ENCODE measurements at places on chromosomes 1 and 21.

DNA sequence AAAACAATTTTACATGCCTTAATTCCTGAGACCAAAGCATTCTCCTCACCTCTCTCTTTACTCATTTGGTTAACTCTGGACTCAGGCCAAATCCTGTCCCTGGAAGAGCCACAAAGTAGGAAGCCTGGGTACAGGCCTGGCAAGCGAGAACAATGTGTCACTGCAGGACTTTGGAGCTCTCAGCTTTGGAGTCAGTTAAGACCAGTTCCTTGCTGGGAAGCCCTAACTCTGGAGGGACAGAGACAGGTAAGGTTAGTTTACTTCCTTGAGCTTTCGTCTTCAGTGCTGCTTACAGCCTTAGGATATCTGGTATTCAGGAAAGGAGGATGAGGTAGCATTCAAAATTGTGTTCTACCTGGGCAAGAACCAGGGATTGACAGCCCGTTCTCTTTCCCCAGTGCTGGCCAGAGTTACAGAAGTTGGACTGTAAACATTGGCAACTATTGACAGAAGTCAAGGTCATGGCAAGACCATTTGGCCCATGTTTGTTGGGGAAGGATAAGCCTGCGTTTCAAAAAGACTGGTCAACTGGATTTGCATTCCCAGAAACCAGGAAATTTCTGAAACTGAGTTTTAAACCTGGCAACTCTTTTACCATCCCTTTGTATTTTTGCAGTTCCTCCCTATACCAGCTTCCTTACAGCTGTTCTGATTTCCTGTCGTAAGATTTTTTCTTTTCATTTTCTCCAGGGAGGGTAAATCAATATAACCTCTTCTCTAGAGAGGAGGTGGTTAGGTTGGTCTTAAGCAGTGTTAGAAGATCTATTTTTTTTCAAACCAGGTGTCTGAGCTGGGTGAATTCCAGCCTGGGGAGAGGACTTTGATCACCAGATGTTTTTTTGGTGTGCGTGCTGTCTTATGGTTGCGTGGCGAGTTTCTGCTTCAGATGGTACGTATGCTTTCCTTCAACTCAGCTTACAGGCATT is at the start of gene C4BPB:
TSS of gene C4BPB (plus strand) at position 160 of the 926 bp plus-strand sequence. CDS start at position 832, 672 bp downstream.
- no peak for DNase-seq

- DNase-seq = no peak
Observed at GRCh38 chr1:193113258-193113991, 8.2 kb upstream of the GLRX2 start.

DNA sequence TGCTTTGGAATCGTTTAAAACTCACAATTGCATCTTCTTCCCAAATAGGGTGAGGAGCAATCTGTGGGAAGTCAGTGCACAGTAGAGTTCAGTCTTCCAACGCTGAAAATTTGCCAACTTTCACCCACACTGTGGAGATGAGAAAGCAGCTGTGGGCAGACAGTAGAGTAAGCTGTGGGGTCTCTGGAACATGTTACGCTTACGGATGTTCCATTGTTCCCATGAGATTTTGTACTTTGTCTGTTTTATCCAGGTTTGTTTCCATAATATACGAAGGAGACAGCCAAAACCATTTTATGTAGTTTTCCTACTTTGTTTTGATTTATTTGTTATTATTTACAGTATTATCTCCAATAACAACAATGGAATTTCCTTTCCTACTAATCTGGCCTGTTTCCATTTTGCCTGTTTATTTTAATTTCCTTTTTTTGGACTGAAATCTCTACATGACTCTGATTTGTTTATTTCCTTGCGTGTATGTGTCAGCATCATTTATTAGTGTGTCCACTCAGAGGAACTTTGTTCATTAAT is 65.1 kb upstream of the RGL1 start:
- peak; percentile 36 for DNase-seq

DNA sequence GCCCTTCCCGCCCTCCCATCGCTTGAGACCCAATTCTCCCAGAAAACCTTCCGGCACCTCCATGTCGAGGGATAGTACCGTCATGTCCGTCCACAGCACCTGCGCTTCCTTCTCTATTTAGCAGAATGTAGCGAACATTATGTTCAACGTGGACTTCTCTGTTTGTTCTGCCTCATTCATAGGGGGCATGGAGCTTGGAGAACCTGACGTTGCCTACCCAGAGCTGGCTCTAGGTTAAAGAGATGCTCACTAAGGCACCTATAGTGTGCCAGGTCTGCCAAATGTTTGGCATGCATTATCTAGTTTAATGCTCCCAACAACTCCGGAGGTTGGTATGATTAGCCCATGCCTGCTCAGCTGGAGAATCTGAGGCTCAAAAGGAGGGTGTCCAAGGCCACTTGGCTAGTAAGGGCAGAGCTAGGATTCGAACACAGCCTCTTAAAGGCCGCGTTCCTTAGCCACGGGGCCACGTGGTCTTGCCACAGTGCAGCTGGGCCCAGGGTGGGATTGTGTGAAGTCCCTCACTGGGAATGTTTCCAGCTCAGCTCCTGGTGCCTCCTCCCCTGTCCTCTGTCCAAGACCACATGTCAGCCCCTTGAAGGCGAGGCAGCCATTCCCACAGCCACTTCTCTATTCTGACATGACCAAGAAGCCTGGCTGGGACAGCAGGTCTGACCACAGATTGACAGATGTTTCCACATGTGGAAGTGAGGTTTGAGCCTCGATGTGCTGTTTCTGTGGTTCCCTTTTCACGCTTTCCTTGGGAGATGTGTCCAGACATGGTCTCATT is 57.8 kb downstream of the RUNX3 start:
- DNase-seq = no peak

DNA sequence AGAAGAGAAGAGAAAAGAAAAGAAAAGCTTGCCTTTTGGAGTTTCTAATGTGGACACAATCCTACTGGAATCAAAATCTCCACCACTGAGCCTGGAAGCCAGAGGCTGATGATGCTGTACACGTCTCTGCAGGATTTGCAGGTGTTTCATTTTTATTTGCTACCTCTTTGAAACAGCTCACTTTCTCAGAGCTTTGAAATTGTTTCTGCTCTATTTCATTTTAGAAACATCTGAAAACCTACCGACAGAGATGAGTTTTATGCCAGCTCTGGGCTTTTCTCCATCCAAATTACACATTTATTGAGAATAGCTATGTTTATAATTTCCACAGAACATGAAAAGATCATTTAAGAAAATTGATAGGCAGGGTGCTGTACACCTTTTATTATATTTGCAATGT is 46.2 kb downstream of the URB2 start:
- DNase-seq = no peak

GRCh38 chr1:162224267-162224666 is 152.4 kb downstream of the SPATA46 start:
- no peak for DNase-seq

DNA sequence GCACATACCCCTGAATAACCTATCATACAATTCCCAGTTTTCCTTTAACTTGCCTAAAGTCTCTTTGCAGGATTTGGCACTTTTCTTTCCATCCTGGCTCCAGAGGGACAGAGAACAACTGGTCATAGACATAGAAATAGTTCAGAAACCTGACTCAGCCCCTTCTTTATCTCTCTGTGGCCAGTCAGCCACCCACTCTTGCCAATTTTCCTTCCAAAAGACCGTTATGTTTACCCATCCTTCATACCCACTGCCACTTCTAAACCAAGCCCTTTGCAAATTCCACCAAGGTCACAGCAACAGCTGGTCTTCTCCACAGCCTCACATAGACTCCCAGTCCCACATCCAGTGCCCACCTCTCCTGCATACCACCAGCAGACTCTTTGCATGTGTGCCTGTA is 127.2 kb upstream of the FGGY start:
- DNase-seq = no peak

GRCh38 chr1:23470282-23471070 is 13.5 kb downstream of the ASAP3 start:
- peak; percentile 86 for DNase-seq

DNA sequence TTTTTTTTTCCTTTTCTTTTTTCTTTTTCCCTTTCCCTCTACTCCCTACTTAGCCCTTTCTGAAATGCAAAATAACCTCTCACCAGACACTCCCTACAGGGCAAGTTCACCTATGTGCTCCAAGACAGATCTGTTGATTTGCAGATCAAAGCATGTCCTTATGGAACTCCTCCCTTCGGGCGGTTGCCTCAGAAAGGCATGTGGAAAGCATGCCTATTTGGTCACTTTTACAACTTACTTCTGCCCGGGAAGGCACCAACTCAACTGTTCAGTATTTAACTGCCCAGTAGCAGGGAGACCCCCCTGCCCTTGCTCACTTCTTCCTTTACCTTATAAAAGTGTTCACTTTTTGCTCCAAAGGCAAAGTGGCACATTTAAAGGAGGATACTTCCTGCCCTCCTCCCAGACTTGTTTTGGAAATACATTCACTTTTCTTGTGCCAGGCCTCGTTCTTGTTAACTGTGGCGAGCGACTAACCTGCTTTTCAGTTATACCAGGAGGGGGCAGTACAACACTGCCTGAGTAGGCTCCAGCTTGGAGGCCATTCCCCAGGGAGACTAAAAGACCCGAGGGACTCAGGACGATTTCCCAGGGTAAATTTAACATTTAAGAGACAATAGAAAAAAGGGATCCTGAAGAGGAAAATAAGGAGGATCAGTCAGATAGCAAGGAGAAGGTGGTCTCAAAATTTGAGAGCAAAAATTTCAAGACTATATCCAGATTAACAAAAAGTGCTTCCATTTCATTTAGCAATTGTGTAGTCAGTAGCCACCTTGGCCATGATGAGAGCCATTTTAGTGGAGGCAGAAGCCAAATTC is 12.3 kb upstream of the SLAMF7 start:
- no peak for DNase-seq

DNA sequence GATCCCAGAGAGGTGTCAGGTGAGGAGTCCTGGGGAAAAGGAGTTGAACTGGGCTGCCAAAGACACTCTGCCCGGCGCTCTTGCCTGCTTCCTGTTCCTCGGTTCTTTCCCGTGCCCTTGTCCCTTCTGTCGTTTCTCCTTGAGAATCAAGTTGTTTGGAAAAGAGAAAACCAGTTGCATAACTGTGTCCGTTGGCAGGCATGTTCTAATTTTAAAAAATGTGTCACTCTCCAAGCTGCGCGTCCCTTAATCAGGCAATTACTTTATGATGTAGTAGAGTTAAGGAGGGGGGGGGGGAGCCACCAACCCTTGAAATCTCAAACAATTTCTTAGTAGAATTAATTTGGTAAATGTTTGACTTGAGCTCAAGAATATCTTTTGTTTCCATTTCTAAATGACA is 105.9 kb upstream of the IGSF21 start:
- DNase-seq = no peak

- DNase-seq = no peak
Observed at GRCh38 chr1:236338096-236338495, 56.0 kb upstream of the EDARADD start.

- DNase-seq = no peak
Observed at GRCh38 chr1:213393860-213394259, 342.8 kb downstream of the RPS6KC1 start.

DNA sequence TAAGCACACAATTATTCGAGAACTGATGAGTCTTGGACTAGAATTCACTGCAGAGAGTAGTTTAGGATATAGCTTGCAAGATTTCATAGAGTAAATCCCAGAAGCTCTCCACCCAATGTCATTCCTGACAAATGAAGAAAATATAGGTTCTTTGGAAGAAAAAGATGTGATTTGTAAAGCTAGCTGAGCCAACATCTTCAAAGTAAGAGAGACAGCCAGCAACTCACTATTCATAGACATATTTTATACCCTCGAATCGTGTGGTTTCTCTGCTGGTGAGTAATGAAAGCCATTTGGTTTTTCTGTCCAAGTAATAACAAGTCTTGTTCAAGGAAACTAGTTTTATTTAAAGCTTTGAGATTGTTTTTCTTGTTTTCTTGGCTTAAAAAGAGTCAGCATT is 165.7 kb upstream of the SYT6 start:
- no peak for DNase-seq

- DNase-seq = no peak
Observed at GRCh38 chr1:187027253-187027652, 198.5 kb downstream of the PLA2G4A start.

GRCh38 chr1:237146241-237146640 is 104.3 kb downstream of the RYR2 start:
- DNase-seq = no peak

DNA sequence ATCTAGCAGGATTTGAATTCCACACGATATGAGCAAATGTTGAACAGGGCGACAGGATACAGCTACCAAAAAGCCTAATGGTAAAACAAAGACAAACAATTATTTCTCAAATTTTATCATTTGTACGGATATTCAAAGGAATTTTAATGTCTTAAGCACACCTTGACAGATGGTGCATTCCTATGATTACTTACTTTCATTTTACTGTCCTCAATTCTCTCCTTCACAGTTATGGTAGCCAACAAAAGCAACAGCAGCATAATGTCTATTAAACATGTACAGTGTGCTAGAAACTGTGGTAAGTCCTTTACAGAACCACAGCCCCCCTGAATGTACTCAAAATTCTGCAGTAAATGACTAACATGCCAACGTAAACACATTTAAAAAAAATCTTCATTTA is 365.8 kb downstream of the SMYD3 start:
- DNase-seq = no peak

DNA sequence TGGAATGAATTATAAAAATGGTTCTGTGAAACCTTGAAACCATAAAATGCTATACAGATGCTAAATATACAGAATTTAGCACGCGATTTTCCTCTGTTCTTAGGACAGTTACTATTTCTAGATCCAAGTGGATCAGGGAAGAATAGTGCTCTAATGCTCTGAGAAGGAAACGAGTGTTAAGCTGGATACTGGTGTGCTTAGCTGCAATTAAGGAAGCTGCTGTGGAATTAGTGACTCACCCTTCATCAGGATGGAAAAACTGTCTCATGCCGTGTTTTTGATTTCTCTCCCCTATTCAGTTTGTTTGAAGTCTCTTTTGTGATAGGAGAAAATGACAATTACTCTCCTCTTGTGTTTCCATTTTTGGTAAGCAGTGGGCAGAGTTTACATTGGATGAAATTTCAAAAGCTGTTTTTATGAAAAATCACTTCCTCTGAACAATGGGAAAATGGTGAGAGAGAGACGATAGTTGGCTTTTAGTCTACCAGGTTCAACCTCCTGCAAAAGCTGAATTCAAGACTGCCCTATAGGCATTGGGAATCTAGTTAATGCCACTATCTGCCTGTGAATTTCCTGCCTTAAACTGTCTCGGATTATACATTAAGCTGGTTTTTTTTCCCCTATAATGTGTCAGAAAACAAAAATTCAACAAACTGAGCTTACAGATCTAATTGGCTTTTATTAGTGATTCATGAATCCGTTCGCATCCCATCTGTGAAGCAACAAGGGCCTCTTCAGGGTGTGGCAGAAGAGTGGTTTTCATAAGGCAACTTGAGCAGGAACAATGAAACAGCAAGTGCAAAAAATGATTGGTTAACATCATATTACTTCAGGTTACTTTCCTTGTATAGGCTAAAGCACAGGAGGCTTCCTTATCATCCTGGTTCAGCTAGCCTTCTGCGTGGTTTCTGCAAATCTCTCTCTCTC is 179.8 kb downstream of the ST6GALNAC3 start:
- no peak for DNase-seq

All from left hindlimb (tissue), 1 donor.